ENCODE measurements at places on chromosomes 11 and 22. TPM values are rescaled to one million over a fixed set of nuclear protein-coding genes. Genes with fewer than 3 reads are reported as not detected.
A peak's percentile ranks its signal among the peaks of the same experiment; 100 is the strongest.

DNA sequence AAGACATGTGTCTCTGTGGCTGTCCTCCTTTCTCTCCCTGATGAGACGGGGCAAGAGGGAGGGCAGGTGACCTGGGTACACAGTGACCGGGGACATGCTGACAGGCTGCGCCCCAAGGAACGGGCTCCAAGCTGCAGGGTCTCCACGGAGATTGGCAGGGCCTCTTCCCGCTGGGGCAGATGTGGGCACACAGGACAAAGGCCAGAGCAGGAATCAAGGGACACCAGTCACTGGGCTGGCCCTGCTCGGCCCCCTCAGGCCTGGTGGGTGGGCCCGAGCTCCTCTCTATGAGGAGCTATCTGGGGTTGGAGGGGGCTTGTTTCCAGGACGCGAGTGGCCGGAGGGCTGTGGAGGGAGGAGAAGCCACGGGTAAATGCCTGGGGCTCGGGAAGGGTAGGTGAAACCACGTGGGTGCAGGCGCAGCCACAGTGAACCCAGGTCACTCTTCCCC lies 11.2 kb downstream of the PNPLA5 start:
- H3K36me3 ChIP-seq: no peaks in the 10 kb centered on the region
- H3K27ac ChIP-seq: no peak overlapping the region
- H3K27me3 ChIP-seq: no peaks in the 10 kb centered on the region
- H3K4me1 ChIP-seq: no peaks in the 10 kb centered on the region
- DNase-seq: no peak

DNA sequence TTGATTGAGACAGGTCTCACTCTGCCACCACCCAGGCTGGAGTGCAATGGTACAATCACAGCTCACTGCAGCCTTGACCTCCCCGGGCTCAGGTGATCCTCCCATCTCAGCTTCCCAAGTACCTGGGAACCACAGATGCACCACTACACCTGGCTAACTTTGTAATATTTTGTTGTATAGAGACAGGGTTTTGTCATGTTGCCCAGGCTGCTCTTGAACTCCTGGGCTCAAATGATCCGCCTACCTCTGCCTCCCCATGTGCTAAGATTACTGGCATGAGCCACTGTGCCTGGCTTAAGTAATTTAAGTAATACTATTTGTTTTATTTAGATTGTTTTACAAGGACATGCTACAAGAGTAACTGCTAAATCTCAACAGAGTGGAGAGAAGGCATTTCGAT lies 33.5 kb downstream of the ZNF143 start:
- H3K4me1 ChIP-seq: no peaks in the 10 kb centered on the region
- H3K27me3 ChIP-seq: no peaks in the 10 kb centered on the region
- DNase-seq: no peak
- no peak overlapping the region for H3K4me3 ChIP-seq
- 0 out of 2 replicates have a peak overlapping the region, but pooled peaks have one; percentile 50 for H3K27ac ChIP-seq

Gene SLC22A6
- total RNA-seq: not detected

Gene CCDC34
- total RNA-seq: 10.1 TPM

GRCh38 chr11:17840101-17840548 lies 105.5 kb downstream of the KCNC1 start:
- no peaks in the 10 kb centered on the region for H3K36me3 ChIP-seq
- DNase-seq: no peak
- H3K27ac ChIP-seq: no peak overlapping the region
- H3K4me3 ChIP-seq: no peak overlapping the region

GRCh38 chr11:120221115-120221752 lies 10.4 kb downstream of the OAF start:
- H3K4me1 ChIP-seq: 0 out of 2 replicates have a peak, but pooled peaks cover 4% of the 10 kb centered on the region
- DNase-seq: no peak
- H3K36me3 ChIP-seq: no peaks in the 10 kb centered on the region
- H3K27me3 ChIP-seq: peaks cover 17% of the 10 kb centered on the region
- H3K4me3 ChIP-seq: no peak overlapping the region

Gene TEX54
- total RNA-seq: not detected

DNA sequence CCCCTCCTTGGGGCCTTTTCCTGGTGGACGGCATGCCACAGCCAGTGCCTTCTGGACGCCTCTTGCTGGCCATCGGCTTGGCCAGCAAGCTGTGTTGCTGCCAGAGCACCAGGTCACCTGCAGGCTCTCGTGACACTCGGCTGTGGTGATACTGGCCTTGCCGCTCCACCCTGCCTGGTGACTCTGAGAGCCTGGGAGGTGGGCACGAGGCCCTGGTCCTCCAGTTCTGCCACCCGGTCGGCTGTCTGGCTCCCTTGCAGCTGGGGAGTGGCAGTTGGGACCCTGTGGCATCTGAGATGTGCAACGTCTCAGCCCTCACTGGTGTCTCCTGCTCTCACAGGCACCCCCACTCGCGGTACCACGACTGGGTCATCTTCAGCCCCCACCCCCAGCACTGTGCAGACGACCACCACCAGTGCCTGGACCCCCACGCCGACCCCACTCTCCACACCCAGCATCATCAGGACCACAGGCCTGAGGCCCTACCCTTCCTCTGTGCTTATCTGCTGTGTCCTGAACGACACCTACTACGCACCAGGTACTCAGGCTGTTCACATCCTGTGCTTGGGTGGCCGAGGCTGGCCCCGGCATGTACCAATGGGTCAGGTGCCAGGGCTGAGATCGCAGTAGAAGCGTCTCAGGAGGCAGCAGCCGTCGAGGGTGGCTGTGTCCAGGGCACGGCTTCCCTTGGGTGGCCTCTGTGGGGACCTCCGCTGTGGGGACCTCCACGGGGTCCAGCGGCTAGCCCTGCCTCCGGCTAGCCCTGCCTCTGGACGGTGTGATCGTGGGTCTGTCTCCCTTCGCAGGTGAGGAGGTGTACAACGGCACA lies 26.0 kb downstream of the MUC2 start:
- no peaks in the 10 kb centered on the region for H3K27me3 ChIP-seq
- H3K36me3 ChIP-seq: no peaks in the 10 kb centered on the region
- no peaks in the 10 kb centered on the region for H3K4me1 ChIP-seq
- no peak overlapping the region for H3K27ac ChIP-seq

- no peak overlapping the region for H3K27ac ChIP-seq
- no peaks in the 10 kb centered on the region for H3K36me3 ChIP-seq
- H3K4me1 ChIP-seq: no peaks in the 10 kb centered on the region
- H3K4me3 ChIP-seq: no peak overlapping the region
These were observed 26.3 kb downstream of the MEI1 start for GRCh38 chr22:41725510-41726110.

Gene C1QTNF4
- 6.6 TPM for total RNA-seq

DNA sequence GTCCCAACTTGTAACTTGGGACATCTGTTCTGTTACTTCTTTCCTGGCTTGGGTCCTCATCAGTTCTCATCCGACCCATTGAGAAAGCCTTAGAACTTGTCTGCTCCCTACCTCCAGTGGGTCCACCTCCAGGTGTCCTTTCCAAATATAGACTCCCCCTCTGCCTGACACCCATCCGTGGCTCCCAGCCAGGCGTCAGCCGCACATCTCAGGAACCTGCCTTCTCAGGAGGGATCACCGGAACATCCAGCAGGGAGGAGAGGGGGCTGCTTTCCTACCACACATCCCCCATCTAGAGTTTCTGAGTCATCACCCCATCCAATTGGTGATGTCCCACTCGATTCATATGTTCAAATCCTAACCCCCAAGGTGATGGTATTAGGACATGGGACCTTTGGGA lies 36.5 kb downstream of the C11orf91 start:
- no peak overlapping the region for H3K4me3 ChIP-seq
- H3K27me3 ChIP-seq: no peaks in the 10 kb centered on the region
- no peak for DNase-seq
- H3K36me3 ChIP-seq: 0 out of 2 replicates have a peak, but pooled peaks cover 3% of the 10 kb centered on the region
- no peak overlapping the region for H3K27ac ChIP-seq
- H3K4me1 ChIP-seq: peaks cover 23% of the 10 kb centered on the region

GRCh38 chr11:113989916-113990315 lies 15.0 kb downstream of the HTR3A start:
- no peak overlapping the region for H3K4me3 ChIP-seq
- H3K4me1 ChIP-seq: peaks cover 12% of the 10 kb centered on the region
- H3K36me3 ChIP-seq: no peaks in the 10 kb centered on the region
- no peaks in the 10 kb centered on the region for H3K27me3 ChIP-seq
- no peak overlapping the region for H3K27ac ChIP-seq
- DNase-seq: no peak

DNA sequence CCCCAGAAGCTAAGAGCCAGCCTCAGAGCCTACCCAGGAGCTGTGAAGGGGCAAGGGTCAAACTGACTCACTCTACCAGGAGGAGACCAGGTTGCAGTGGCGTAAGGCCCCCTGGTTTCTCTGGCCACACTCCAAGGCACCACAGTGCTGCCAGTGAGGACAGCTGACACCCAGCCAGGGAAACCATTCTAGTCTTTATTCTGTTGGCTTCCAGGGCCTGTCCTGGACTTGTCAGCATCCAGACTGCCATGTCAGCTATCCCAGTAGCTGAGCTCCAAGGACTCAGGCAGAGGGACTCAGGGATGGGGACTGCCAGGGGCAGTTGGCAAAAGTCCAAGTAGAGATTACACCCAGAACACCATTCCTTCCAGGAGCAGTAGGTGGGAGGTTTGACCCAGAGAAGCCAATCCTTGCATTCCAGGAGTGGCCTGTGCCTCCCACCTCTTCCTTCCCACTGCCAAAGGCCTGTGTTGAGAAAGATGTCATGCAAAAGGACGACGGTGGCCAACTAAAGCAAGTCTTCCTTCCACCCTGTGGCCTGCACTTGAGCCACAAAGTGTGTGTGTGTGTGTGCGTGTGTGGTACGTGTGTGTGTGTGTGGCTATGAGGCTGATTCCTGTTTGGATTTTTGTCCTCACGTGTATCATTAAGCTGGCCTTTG lies 3.6 kb upstream of the MAPK8IP1 start:
- no peak overlapping the region for H3K27ac ChIP-seq
- H3K36me3 ChIP-seq: no peaks in the 10 kb centered on the region
- H3K4me3 ChIP-seq: no peak overlapping the region

All from GM23338 (cell line).